Jurkat, Clone E6-1 (cell line): ENCODE measurements at places on chromosomes 11 and 22.
A peak's percentile ranks its signal among the peaks of the same experiment; 100 is the strongest.

GRCh38 chr11:82775736-82776346 is 42.2 kb upstream of the FAM181B start:
- peak; percentile 24 for DNase-seq

DNA sequence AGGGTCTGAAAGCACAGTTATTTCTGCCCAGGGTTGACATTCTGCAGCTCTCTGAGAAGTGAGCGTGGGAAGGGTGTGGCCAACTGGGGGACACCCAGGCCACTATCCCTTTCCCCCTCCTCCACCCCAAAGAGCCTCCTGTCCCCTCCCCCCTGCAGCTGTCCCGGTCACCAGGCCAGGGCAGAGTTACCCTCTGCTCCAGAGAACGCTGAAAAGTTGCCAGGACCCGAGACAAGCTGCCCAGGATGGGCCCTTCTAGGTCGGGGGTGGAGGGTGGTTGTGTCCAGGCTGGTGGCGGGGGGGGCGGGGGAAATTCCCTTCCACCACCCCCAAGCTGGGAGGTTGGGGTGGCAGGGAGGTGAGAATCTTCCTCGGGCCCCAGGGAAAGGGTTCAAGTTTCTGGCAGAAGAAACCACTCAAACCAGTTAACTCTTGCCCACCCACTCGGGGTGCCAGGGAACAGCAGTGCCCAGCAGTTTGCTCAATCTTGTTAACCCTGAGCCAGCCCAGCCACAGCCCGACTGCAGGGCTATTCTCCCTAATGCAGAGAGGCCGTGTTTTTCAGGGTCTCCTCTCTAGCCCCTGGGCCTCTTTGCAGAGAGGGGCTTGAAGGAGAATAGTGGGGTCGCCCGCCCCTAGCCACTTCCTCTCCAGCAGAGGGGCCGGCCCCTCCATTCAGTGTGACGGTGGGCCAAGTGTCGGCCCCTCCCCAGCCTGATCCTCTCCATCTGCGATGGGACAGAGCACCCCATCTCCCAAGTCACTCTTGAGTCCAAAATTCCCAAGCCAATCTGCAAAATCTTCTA is 697 bp downstream of the LGALS1 start:
- DNase-seq, result no peak

DNA sequence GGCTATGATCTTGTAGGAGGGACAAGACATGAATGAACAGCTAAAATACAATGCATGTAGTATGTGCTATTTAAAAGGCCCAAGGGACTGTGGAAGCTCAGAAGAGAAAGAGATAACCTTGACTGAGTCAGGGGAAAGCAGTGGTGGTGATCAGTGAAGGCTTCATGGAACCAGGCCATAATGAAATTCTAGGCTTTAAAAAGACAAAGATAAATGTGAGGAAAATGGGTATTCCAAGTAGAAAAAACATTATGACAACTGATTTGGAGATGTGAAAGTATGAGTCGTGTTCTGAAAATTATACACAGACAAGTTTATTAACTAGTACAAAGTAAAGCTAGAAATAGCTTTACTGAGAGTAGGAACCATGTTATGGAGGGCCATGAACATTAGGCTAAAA is 189.8 kb downstream of the SOX6 start:
- DNase-seq, result no peak

- DNase-seq, result no peak
Observed at GRCh38 chr11:23570828-23571227, 710.6 kb upstream of the CCDC179 start.

DNA sequence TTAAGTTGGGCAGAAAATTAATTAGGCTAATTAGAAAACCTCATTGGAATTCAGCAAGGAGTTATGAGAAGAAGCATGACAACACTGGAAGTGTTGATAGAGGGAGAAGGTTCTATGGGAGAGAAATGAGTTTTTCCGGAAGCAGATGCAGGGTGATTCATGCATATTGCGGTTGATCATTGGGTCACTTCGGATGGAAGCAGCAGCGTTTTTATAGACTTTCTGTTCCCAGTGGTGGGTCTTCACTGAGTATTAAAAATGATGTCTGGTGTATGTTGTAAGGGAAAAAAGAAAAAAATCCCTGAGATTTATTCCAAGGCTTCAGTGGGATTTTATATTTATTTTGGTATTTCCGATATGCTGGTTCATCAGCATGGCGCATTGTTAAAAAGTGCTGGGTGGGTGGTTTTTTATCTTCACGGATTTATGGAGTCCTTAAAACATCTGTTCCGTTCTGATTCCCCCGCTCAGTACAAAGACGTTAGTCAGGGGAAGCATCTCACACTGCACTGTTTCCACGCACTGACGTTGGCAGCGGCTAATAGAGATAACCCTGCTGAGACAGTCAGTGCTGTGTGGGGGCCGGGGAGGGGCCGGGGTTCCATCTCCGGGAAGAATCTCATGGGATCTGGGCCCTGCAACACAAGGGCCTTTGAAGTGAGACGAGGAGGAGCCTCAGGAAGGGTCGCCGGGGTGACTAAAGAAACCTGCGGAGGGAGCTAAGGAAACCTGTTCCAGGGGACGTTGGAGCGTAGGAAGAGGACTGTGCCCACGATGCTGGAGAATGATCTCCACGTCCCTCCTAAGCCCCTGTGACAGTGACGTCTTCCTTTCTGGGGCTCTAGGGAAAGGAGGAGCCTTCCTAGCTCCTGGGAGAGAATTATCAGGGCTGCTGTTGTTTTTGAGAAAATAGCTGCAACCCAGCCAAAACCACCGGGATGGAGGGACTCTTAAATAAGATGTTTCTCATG is 390.0 kb downstream of the NTM start:
- DNase-seq, result no peak

DNA sequence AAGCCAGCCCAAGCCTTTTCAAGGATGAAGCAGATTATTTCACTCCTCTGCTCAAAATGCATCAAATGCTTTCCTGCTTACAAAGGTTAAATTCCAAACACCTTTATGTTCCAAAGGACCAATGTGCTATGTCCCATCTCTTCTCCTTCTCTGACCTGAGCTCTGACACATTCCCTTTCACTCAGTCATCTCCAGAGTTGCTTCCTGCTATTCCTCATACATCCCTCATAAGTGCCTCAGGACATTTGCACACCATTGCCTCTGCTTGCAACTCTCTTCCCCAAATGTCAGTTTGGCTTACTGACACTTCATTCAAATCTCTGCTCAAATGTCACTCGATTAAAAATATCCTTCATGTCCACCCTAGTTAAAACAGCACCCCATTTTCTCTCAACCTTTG is 53.3 kb upstream of the BMAL1 start:
- no peak for DNase-seq

- no peak for DNase-seq
Observed at GRCh38 chr11:18304745-18305144, 17.2 kb downstream of the HPS5 start.

DNA sequence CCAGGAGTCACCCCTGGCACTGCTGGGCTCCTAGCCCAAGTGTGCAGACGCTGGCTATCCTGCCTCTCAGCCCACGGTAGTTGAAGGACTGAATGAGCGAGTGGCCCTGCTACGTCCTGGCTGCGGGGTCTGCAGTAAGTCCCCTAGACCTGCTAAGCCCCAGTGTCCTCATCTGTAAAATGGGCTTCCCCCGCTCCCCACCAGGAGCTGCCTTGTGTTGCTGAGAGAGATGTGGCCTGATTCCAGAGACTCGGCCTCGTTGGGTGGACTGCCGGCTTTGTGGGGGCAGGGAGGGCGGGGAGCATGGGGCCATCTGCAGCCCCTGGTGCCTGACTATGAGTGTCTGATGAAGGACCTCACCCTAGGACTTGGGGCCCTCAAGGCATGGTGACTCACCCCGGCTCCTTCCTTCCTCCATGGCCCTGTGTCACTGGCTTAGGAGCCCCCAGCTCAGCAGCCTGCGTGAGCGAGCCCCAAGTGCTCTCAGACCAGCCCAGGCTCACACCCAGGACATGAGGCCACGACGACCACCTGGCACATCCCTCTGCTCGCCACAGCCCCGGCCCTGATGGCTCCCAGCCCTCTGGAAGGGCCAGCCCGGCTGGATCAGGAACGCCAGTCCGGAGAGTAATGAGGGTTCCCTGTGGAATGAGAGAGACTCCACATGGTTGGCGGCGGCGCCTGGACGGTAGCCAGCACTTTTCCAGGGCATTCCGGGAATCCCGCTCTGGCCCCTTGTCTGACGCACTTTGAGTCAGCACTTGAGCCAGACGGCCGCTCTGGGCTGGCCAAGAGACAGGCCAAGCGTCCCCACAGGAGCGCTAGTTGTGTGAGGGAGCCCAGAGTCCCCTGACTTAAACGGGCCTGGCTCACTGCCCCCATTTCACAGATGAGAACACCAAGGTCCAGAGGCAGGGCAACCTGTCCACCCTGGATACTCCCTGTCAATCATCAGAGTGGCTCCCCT is 50.5 kb upstream of the SHISAL1 start:
- no peak for DNase-seq

- DNase-seq, result no peak
Observed at GRCh38 chr11:78583889-78584288, 9.2 kb upstream of the NARS2 start.

DNA sequence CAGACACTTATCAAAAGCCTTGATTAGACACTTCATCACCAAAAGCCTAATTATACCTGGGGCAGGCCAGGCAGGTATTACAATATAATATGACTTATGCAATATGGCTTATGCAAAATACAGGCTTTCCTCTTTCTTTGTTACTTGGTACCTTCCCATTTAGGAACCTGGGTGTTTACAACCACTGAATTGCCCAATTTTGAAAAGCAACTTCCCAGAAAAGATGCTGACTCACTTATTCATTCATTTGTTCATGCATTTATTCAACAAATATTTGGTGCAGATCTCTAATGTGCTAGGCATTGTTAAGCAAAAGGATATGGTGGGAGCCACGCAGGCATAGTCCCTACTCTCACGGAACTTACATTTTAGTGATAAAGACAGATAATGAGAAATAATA is 13.6 kb upstream of the JAML start:
- no peak for DNase-seq

DNA sequence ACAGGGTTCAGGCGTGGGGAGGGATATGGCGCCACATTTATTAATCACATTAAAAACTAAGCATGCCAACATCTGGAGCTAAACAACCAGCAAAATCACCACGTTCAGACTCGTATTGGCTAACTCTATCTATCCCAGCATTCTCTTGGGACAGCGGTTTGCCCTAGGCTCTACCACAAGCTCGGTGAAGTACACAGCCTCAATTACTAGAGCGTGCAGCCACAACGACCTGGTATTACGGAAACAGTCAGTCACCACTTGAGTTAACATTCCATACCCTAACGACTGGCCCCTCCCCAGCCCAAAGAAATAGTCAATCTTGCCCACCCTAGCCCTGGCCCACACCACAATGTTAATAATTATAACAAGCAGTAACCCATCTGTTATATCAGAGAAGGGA is 32.1 kb downstream of the APOL5 start:
- DNase-seq, result no peak

- DNase-seq, result no peak
Observed at GRCh38 chr11:1060410-1060809, 14.3 kb upstream of the MUC2 start.

GRCh38 chr11:3042496-3043314 is 14.5 kb downstream of the CARS1 start:
- DNase-seq, result no peak

DNA sequence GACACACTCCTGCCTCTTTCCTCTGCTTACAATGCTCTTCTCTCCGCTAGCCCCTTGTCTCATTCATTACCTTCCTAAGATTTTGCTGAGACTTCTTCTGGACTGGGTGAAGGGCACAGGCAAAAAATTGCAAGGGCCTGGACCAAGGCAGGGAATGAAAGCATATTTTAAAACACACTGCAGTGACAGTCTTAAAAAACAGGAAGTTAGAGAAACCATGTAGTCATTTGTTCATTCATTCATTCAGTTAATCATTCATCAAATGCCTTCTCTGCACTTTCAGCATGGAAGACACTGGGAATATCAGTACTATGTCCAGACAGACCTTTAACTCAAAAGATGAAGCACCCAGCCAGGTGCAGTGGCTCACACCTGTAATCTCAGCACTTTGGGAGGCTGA is 44.9 kb upstream of the SWAP70 start:
- DNase-seq, result no peak

- DNase-seq, result peak; percentile 1
Observed at GRCh38 chr11:106133529-106133928, 56.1 kb downstream of the AASDHPPT start.

GRCh38 chr22:23204541-23205157 is 24.3 kb downstream of the BCR start:
- no peak for DNase-seq

GRCh38 chr11:64357904-64358535 is 942 bp upstream of the RPS6KA4 start:
- DNase-seq, result no peak

- DNase-seq, result no peak
Observed at GRCh38 chr11:134756811-134757540, 344.9 kb upstream of the B3GAT1 start.

- no peak for DNase-seq
Observed at GRCh38 chr11:33919645-33920044, 27.8 kb upstream of the LMO2 start.

- no peak for DNase-seq
Observed at GRCh38 chr11:127670374-127671119, 670.0 kb upstream of the KIRREL3 start.

DNA sequence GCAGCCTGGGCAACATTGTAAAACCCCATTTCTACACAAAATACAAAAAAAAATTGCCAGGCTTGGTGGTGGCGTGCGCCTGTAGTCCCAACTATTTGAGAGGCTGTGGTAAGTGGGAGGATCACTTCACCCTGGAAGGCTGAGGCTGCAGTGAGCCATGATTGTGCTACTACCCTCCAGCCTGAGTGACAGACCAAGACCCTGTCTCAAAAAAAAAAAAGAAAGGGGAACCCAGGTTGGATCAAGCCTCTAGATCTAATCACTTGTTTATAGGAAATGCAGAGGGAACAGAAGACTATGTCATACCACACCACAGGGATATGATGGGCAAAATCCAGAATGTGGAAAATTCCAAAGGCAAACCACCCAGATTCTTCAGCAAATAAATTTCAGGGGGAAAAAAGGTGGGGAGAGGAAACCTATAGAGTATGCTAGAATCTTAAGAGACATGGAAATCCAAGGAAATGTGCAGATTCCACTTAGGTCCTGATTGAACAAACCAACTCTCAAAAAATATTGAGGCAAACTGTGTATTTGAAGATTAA is 16.5 kb upstream of the MALAT1 start:
- no peak for DNase-seq

GRCh38 chr22:40709752-40710413 is 30.6 kb downstream of the MCHR1 start:
- DNase-seq, result no peak

GRCh38 chr22:49432211-49432896 is 395.3 kb downstream of the BRD1 start:
- no peak for DNase-seq

DNA sequence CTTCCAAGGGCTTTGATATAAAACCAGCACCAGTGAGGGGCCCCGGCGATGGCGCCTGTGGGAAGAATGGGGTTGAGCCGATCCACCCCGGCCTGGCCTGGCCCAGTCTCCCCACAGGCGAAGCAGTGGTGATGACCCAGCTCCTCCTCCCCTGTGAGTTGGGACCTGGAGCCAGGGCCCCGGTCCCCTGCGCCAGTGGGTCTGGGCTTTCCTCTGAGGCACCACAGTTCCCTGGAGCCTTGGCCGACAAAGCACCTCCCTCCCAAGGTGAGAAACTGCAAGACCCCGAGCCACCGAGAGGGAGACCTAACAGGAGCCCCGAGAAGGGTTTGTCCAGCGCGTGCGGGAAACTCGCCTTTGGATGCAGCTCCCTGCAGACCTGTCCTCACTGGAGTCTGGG is 942.9 kb downstream of the BRD1 start:
- DNase-seq, result no peak
